ENCODE measurements at places on chromosomes 1 and 21.

GRCh38 chr1:110250008-110250407, 39.9 kb downstream of the KCNC4 start:
- DNase-seq = no peak

GRCh38 chr1:172764378-172764777, 105.5 kb downstream of the FASLG start:
- no peak for DNase-seq

DNA sequence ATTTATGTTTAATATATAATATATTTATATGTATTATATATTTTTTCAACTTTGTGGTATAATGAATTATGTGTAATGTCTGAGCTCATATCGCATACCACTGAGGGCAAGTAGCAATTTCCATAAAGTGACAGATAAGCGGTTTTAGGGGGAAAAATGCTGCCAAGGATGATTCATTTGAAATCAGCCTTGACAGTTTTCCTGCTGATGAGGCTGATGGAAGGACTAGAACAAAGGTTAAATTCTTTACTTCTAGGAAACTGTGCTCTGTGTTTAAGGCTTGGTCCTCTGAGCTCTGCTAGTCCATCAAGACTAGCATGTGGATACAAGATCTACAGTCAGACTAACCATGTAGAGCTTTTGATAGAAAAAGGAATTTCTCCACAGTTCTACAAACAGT, 19.3 kb upstream of the DDAH1 start:
- DNase-seq = no peak

GRCh38 chr1:227733309-227733705, 1.8 kb downstream of the JMJD4 start:
- DNase-seq = no peak

DNA sequence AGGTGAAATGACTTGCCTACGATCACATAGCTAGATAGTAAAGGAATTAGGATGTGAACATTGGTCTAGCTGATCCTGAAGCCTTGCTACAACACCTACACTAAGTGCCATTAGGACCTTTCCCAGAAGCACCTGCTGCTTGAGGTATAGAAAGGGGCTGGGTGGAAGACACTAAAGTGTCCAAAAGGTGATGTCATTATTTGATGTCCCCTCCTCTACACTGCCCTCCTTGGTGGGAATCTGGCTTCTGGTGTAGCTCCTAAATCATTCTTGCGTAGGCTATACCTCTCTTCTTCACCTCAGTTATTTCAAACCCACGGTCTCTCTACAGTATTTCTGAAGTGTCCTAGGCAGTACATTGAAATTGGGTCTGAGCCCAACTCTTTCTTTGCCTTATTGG, 132.5 kb upstream of the FGGY start:
- DNase-seq = no peak

DNA sequence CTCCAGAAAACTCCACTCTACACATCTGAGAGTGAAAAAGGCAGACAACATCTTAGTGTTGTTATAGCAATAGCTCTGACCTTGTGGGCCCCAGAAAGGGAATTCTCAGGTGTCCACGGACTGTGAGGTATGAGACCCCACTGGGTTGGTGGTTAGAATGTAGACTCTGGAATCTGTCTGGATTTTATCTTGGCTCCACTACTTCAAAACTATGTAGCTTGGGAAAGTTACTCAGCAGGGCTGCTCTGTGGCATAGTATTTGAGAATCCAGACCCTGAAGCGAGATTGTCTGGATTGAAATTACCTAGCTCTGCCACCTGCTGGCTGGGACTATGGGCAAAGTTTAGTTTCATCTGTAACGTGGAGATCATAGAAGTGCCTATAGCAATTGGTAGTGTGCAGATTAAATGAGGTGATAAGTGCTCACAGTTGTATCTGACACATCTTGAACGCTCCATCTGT, 25.8 kb downstream of the PRDM2 start:
- no peak for DNase-seq

- DNase-seq = peak; percentile 21
Measured at GRCh38 chr1:86741947-86742572, 37.7 kb downstream of the SH3GLB1 start.

DNA sequence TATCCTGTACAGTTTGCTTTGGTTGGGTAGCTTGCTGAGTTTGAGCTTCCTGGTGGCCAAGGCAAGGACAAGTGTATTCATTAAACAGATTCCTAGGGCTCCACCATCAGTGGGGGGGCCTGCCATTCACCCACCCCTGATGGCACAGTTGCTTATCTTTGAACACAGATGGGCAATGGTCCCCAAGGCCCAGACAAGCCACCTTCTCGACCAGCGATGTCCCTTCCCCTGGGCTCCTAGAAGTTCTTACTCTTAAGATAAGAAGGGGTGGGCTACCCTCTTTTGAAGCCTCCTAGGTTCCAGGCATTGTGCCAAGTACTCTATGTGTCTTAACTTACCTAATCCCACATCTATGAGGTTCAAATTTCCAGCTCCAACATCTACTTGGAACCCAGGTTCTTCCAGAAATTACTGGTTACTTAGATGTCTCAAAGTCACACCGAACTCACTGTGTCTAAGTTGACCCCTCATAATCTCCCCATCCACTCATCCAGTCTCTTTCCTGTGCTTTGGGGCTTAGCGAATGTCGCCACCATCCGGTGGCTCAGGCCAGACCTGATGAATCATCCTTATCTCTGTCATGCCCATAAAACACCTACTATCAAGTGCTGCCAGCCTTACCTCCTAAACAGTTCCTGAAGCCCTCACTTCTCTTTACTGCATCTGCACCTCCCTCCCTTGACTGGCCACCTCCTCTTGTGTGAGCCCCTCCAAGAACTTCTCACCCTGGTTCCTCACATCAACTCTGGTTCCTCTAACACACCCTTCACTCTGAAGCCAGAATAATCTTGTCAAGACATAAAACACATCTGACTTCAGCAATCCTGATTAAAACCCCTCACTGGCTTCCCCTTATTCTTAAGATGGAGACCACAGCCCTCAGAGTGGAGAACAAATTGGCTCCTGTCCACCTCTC, 50.1 kb downstream of the KLHDC7A start:
- DNase-seq = no peak

Data from NCI-H510A (cell line).